Dorsolateral prefrontal cortex (tissue), 122 donors: ENCODE measurements at places on chromosomes 2 and 18. TPM values are rescaled to one million over a fixed set of nuclear protein-coding genes. Genes with fewer than 3 reads are reported as not detected.

Gene DSG1
- 0.15 TPM for total RNA-seq

Gene IL37
- total RNA-seq, result not detected

Gene PIGN
- total RNA-seq, result 33.8 TPM

Gene CCDC85A
- 28.8 TPM for total RNA-seq

Gene SIX3
- 0.24 TPM for total RNA-seq

Gene CYTIP
- 1.4 TPM for total RNA-seq

Gene VSNL1
- total RNA-seq, result 900 TPM

Gene MAL
- total RNA-seq, result 125 TPM

Gene ZSWIM2
- 0.23 TPM for total RNA-seq

Gene RIT2
- total RNA-seq, result 28.1 TPM

Gene LYG1
- total RNA-seq, result 2.3 TPM

Gene ZDBF2
- 44.9 TPM for total RNA-seq

Gene ETAA1
- 9.6 TPM for total RNA-seq

Gene MATN3
- 1.5 TPM for total RNA-seq

Gene KRTCAP3
- total RNA-seq, result 3.0 TPM

Gene FAM110C
- total RNA-seq, result 6.2 TPM

Gene DOK6
- 61.9 TPM for total RNA-seq

Gene CRYBA2
- total RNA-seq, result 3.6 TPM

Gene MYCN
- 4.4 TPM for total RNA-seq

Gene ALPG
- total RNA-seq, result not detected

Gene ABHD1
- 1.6 TPM for total RNA-seq

Gene ZNF385B
- 49.0 TPM for total RNA-seq

Gene SH3YL1
- total RNA-seq, result 95.8 TPM

Gene GORASP2
- total RNA-seq, result 60.8 TPM

Gene ANO7
- 3.9 TPM for total RNA-seq

Gene CPO
- total RNA-seq, result 1.9 TPM

Gene EVX2
- total RNA-seq, result not detected

Gene CAPG
- 34.3 TPM for total RNA-seq

Gene RAD51AP2
- total RNA-seq, result 1.5 TPM

Gene TEKT4
- total RNA-seq, result not detected

Gene POTEI
- not detected for total RNA-seq

Gene NEURL3
- 0.53 TPM for total RNA-seq

Gene UGT1A10
- total RNA-seq, result not detected

Gene PLCD4
- 3.6 TPM for total RNA-seq

Gene KCNG2
- total RNA-seq, result 0.77 TPM

Gene RRM2
- total RNA-seq, result not detected

Gene CENPA
- not detected for total RNA-seq

Gene PRADC1
- 20.1 TPM for total RNA-seq

Gene COL4A3
- total RNA-seq, result 2.0 TPM

Gene SULT1C4
- 13.4 TPM for total RNA-seq

Gene BMP10
- not detected for total RNA-seq

Gene NR4A2
- total RNA-seq, result 12.2 TPM

Gene RAB12
- total RNA-seq, result 45.6 TPM

Gene MERTK
- 41.4 TPM for total RNA-seq

Gene FKBP7
- total RNA-seq, result 2.4 TPM

Gene SLC4A3
- 71.1 TPM for total RNA-seq

Gene SLC5A7
- total RNA-seq, result not detected

Gene AFF3
- total RNA-seq, result 94.8 TPM

Gene DES
- 1.2 TPM for total RNA-seq

Gene CCDC68
- 4.8 TPM for total RNA-seq

Gene GALR1
- total RNA-seq, result 1.5 TPM

Gene LRP1B
- total RNA-seq, result 53.0 TPM
